Activated CD8-positive, alpha-beta memory T cell treated with anti-CD3 and anti-CD28 coated beads for 1 hour (primary cell): ENCODE measurements at places on chromosomes 2 and 18.

- DNase-seq, result no peak
Measured at GRCh38 chr2:219633276-219634065, 6.0 kb downstream of the SLC4A3 start.

DNA sequence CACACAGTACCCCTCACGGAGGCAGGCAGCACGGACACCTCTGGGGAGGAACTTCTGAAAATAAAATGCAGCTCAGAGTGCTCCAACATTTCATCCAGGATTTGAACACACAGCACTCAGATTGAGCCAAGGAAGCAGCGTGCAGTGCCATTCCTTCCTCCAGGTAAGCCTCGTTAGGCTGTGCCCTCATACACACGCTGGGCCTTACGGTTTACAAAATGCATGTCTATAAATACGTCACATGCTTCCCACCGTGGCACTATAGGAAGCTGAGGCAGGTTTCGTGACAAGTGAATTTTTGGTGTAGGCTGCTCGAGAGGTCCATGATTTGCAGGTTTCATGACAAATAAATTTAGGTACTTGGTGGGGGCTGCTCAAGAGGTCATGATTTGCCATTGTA lies 131.2 kb downstream of the MYT1L start:
- DNase-seq, result no peak

DNA sequence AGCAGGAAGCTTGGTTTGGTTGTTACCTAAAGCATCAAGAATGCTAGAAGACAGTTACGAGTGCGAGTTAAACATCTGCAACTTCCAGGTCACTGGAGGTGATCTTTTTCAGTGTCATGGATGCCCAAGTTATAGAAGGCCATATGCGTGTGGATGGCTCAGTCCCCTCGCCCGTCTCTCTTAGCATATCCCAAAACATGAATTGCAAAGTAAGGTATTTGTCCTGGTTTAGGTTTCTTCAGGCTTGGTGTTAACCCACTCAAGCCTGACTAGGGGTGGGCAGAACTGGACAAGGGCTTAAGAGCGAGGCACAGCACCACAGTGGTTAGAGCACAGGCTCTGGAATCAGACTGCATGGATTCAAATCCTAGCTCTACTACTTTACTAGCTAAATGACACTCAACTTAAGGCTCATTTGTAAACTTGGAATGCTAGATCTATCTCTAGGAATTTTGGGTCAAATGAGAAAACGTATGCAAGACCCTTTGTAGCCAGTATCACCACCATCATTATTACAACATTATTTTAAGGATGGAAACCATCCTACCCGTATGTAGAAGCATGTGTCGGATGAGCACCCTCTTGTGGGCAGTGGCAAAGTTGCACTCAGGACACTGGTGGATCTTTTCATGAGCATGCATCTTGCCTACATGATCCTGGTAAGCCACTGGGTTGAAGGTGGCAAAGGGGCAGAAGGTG lies 11.2 kb downstream of the ZNF142 start:
- DNase-seq, result no peak

- no peak for DNase-seq
Measured at GRCh38 chr18:1037776-1038175, 133.1 kb downstream of the ADCYAP1 start.

- no peak for DNase-seq
Measured at GRCh38 chr2:7773362-7774360, 856.4 kb downstream of the RNF144A start.

GRCh38 chr2:55430211-55430975 lies 10.7 kb upstream of the CCDC88A start:
- DNase-seq, result no peak

DNA sequence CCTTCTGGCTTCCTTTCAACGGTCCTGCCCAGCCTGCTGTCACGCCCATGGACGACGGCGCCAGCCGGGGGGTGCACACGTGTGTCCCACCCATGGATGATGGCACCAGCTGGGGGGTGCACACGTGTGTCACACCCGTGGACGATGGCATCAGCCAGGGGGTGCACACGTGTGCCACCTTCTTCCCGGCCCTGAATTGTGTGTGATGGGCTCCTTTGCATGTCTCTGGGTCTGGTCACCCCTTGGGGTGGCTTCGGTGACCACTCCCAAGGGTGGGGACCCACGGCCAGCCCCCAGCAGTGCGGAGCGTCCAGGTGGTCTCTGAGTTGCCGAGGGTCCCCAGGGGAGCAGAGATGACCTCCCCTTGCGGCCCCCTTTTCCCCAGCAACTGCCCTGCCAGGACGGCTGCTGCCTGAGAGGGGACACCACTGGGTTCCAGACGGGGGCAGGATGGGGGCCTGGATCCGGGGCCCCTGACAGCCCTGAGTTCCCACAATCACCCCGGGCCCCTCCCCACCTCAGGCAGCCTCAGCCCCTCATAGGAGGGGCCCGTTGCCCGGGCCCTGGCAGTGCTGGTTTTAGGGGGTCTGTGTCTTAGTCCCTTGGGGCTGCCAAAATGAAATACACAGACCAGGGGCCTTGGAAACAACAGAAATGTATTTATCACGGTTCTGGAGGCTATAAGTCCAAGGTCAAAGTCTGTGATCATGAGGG lies 9.4 kb downstream of the NEU4 start:
- DNase-seq, result no peak

GRCh38 chr2:100242476-100242875 lies 79.8 kb downstream of the LONRF2 start:
- no peak for DNase-seq

DNA sequence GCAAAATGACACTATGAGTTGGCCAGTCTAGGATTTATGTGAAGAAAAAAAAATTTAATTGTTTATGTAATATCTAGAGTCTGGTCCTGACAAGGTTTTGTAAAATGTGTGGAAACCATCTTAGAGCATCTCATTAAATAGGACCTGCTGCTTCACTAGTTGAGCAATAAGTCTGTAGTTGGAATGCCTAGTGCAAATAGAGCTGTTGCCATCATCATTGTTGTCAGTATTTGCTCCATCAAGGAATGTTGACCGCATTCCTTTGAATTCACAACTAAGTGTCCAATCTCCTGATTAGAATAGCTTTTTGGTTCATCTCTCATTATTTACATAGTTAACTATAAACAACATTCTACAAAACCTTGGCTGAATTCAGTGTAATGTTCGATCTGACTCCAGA lies 32.2 kb upstream of the RPE start:
- DNase-seq, result no peak

- DNase-seq, result no peak
Measured at GRCh38 chr18:75728621-75729020, 301.1 kb upstream of the SMIM21 start.

DNA sequence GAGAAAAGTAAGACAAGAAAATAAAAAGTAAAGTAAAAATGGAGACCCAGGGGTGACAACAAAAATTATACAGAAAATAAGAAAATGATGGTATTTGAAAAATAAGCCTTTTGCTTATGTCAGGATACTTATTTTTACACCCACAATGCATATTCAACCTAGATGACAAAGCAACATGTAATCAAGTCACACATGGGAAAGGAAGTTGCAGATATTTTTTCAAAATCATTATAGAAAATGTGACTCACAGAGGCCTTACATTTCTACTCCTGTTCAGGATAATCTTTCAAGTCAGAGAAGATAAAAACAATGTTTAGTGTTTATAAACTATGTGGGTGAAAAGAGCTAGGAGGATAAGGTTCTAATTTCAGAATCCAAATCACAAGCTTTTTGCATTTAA lies 275.3 kb upstream of the UBE2E3 start:
- no peak for DNase-seq
